ENCODE measurements at places on chromosomes 4 and X.

DNA sequence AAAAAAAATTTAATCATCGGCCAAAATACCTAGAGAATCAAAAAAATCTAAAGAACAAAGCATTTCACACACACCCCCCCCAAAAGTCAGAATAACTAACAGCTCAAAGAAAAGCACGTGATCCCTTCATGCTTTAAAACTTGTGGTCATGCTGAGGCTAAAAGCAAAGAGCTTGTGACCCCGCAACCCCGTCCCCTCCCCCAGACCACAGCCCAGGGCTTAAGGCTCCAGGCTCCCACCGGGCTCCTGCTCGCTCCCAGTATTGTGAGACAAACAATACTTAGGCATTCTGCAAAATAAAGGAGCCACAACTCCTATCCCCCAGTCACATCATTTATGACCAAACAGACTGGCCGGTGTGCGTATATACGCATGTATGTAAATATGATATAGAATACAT lies 62.1 kb upstream of the CCDC160 start:
- DNase-seq = no peak

DNA sequence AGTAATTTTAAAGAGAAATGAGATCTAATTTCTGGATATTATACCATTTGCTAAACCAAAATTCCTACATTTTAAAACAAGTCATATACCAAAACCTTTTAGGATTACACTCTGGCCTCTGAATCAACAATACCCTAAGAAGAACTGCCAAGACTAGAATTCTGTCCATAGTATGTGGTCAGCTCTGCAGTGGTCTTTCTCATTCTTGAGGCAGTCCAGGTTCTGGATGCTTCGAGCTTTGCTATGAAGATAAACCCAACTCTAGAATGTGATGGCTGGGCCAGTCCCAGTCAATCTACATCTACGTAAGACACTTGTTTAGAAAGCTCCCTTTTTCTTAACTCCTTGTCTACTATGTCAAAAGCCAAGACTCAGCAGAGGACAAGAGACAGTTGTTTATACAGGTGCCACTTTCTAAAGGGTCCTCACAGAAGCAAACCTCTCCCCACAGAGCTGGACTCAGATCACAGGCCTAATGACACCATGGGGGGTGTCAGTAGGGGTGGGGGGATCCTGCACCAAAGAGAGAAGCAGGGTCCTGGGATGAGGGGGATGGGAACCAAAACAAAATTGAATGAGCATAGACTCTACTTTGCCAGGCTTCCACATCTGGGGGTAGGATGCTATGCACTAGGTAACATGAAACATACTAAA lies 63.2 kb downstream of the SH3RF1 start:
- DNase-seq = no peak

GRCh38 chrX:13053171-13053570 lies 8.8 kb upstream of the FAM9C start:
- no peak for DNase-seq

GRCh38 chr4:182140547-182140946 lies 102.7 kb upstream of the TENM3 start:
- DNase-seq = no peak

Measured in SK-MEL-5 (cell line).